ENCODE measurements at places on chromosomes 16 and 17.
A peak's percentile ranks its signal among the peaks of the same experiment; 100 is the strongest.

DNA sequence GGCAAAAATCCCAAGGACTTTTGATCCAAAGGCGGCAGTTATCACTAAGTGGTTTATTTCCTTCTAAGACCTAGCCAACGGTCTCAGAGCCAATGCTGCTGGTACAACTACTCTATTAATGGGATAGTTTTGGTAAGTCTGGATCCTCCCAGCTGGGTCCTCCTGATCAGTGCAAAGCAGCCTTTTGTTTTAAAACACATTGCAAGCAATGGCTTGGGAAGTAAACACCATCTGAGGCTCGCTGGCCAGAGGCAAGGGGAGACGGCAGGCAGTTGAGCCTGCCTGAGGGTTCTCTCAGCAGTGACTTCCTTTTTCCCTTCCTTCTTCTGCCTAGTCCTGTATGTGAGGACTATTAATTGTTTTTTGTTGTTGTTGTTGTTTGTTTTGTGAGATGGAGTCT lies 1.6 kb upstream of the SLC5A10 start:
- no peak for DNase-seq

DNA sequence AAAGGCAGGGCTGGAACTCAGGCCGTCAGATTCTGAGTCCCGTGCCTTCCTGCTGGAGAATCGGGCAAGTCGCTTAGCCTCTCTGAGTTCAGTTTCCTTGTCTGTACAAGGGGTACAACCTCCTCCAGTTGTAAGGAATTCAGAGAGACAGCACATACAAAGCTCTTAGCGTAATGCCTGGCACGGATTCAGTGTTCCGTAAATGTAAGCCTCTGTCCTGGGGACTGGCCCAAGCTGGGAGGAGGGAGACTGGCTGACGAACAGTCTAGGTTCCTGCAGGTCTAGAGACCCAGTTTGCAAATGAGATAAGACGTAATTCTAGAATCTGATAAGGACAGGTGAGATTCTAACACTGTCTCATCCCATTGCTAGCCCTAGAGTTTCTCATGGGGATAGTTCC lies 9.9 kb downstream of the METTL22 start:
- no peak for DNase-seq

GRCh38 chr17:10088444-10088843 lies 110.0 kb downstream of the GAS7 start:
- DNase-seq, result no peak

DNA sequence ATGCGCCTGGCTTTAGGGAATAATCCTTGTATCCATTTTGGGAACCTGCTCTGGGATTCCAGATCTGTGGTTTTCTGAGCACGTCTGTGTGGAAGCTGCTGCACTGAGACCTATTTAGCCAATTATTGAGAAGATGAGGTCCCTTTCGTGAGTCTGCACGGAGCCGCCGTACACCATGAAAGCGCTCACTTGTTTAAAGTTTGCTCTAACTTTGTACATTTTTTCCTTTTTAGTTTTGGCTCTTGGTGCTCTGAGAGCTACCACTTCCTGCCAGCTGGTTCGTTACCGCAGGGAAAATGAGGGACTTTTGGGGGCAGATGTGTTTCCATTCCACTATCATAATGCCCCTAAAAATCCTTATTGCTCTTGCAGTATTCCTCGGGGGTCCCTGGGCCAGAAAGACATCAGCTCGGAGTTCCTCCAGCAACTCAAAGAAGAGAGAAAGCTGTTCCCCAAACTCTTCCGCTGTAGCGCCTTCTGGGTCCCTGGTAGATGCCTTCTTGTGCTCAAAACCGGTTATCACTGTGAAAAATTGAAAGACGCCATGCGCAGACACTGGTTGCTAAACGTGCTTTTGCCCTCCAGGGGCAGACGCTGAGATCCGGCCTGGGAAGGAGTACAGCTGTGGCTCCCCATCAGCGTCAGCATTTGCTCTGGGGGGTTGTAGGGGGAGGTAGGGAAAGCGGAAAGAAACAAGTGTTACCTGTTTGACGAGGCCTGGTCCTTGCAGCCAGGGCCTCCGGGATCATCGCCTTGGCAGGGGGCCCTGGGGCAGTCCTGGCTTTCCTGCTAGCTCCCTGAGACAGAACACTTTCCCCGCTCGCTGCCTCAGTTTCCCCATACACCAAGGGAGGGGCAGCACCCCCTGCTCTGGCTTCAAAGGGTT lies 238.1 kb downstream of the MRTFB start:
- peak; percentile 20 for DNase-seq

DNA sequence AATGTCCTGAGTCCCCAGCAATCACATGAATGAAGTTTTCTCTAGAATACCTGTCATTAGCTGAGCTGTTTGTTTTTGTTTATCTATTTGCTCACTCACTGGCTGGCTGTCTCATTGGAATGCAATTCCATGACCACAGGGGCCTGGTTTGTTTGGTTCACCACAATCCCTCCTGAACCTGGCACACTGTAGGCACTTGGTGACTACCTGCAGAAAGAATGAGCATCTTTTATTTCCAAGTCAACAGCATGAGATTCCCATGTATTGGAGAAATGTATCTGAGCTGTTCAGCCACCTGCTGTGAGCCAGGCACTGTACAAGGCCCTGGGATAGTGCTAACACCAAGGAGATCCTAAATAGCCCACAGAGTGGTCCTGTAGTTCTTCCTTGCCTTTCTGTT lies 345.1 kb downstream of the XYLT1 start:
- DNase-seq, result no peak

- DNase-seq, result no peak
These were observed 5.3 kb upstream of the MKS1 start for GRCh38 chr17:58224315-58224714.

DNA sequence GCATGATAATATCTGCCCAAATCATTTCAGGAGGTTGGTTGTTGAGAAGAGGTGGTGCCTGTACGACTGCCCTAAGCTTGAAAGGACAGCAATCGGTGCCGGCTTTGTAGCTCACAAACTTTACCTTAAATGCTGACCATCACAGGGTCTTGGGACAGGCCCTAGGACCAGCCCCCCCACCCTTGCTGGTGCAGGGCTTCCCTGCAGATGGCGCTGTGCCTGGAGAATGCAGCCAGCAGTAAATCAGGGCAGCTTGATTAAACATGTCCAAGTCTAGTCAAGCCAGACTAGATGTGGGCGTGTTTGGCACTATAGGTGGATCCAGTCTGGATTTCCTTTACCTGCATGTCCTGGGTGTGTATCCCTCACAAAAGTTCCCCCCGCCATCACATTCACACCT lies 135.5 kb upstream of the CRHR1 start:
- DNase-seq, result no peak

DNA sequence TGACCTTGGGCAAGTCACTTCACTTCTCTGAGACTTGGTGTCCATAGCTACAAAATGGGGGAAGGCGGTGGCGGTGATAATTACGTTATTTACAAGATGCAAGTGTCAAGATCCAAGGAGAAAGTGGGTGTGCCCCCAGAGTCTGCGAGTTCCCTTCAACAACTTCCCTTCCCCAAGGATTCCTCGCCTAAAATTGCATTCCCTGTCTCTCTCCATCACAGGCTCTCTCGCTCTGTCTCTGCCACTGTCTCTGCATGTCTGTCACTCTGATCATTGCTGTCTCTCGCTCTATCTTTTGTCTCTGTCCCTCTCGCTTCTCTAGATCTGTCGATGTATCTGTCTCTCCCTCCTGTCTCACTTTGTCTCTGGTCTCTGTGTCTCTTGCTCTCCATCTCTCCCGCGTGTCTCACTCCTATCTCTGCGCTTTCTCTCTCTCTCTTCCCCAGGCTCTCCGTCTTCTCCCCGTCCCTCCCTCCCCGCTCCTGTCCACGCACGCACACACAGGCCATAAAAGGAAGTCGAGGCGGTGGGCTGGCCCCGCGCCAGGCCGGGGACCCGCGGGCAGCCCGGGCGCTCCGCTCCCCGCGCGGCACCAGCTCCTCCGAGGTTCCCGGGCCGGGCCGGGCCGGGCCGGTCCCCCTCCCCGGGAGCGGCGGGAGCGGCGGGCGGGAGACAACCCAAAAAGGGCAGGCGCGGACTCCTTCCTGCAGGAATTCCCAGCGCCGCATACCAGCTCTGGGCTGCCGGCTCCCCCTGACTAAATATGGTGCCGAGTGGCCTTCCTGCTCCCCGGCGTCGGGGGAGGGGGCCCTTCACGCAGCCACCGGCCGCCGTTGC lies 1.1 kb upstream of the MYH11 start:
- DNase-seq, result no peak

DNA sequence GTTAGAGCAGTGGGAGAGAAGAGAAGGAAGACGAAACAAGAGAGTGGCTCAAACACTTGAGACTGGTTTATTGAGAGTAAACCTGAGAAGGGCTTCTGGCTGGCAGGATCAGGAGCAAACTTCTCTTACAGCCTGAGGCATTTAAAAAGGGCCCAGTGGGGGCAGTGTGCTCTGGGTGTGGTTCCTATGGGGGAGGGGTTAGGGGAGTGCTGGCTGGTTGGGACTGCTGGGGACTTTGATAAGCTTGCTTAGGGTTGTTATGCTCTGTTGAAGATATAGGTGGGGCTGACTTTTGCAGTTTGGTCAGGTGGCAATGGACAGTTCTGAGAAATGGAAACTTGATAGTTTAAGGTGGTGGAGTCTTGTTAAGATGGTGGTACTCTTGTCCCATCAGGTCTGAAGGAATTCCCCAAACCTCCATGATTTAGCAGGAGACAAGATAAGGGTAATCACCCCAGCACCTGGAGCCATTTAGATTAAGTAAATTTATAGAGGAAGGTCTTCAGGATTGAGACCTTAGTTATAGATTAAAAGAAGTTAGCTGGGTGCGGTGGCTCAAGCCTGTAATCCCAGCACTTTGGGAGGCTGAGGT lies 79.3 kb downstream of the EMP2 start:
- DNase-seq, result no peak

GRCh38 chr17:40253565-40253964 lies 34.1 kb upstream of the CDC6 start:
- DNase-seq, result no peak
